GM23338 (cell line): ENCODE measurements at places on chromosomes 7 and 10.
A peak's percentile ranks its signal among the peaks of the same experiment; 100 is the strongest.

DNA sequence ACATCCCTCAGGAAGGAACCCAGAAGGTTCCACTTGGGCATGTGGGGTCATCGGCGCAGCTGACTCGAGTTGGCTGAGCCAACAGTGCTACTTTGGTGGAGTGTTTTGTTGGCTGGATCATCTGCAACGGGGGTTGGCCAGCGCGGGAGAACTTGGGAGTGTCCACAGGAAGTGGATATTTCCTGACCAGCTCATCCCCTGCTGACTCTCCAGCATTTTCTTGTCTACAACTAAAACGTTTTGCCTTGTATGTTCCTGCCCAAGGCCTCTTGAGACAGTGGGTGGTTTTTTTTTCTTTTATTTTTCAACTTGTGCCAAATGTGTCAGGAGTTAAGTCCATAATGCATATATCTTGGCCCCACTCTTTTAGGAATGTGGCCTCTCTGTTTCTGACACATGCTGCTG, 208.6 kb downstream of the ZNF365 start:
- no peak overlapping the region for H3K27ac ChIP-seq
- no peak overlapping the region for H3K4me3 ChIP-seq
- DNase-seq = no peak
- H3K27me3 ChIP-seq = no peaks in the 10 kb centered on the region

DNA sequence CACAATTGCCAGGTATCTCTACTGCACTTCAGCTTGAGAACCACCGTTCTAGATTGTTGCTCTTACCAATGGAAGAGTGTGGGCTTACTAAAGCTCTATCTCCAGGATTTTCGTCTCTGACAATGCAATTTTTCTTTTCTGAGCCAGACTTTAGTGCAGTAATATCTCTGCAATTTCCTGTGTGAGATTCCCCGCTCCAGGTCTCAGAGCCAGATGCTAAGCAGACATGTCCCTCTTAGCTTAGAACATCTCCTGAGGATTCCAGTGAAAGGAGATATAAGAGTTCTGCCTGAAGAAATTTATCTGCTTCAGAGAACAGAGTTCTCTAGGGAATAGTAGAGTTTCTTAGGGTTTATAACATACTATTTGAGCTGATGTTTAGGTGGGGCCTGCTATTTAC, 82.0 kb downstream of the SND1 start:
- H3K27ac ChIP-seq = no peak overlapping the region
- H3K4me1 ChIP-seq = peaks cover 28% of the 10 kb centered on the region
- no peak overlapping the region for H3K4me3 ChIP-seq
- peaks cover 3% of the 10 kb centered on the region for H3K36me3 ChIP-seq
- no peak for DNase-seq

DNA sequence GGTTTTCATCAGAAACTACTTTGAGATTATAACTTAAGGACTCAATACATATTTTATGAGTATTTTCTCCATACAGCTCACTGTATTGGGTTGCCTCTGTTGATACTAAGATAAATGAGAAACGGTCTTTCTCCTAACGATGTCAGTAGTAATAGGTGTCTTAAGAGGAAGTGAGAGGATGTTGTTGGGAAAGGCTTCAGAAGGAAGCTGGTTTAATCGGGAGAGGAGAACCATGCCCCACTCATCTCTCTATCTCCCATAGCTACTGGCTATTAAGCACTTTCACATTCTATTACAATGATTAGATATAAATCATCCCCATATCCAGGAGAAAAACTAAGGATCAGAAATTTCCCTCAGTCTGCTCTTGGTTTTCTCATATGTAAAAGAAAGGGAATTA, 2.0 kb downstream of the CLEC5A start:
- no peaks in the 10 kb centered on the region for H3K36me3 ChIP-seq
- H3K4me3 ChIP-seq = no peak overlapping the region
- no peak for DNase-seq
- H3K27me3 ChIP-seq = no peaks in the 10 kb centered on the region

DNA sequence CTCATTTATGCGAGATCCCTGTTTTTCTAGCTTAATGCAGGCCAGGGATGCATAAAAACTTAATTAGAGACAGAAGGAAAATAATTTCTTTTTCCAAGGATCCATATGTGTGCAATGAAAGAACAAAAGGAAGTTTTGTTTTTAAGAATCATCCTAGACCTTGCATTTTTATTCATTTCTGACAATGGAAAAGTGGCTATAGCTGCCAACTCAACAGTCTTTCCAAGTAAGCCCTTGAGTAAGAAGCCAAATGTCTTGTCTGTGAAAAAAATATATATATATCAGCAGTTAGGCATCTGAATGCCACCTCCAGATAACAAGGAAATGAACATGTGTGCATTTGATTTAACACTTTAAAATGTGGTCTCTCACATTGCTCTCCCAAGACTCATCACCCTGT, 1397.6 kb downstream of the GATA3 start:
- peaks cover 9% of the 10 kb centered on the region; the same call in 1 of the 2 replicates for H3K36me3 ChIP-seq
- H3K27me3 ChIP-seq = no peaks in the 10 kb centered on the region
- no peak for DNase-seq
- H3K27ac ChIP-seq = no peak overlapping the region
- no peaks in the 10 kb centered on the region for H3K4me1 ChIP-seq

- no peaks in the 10 kb centered on the region for H3K4me1 ChIP-seq
- H3K27me3 ChIP-seq = no peaks in the 10 kb centered on the region
- DNase-seq = no peak
- no peak overlapping the region for H3K4me3 ChIP-seq
- no peak overlapping the region for H3K27ac ChIP-seq
Measured at GRCh38 chr7:115582956-115583355, 447.6 kb downstream of the TFEC start.

DNA sequence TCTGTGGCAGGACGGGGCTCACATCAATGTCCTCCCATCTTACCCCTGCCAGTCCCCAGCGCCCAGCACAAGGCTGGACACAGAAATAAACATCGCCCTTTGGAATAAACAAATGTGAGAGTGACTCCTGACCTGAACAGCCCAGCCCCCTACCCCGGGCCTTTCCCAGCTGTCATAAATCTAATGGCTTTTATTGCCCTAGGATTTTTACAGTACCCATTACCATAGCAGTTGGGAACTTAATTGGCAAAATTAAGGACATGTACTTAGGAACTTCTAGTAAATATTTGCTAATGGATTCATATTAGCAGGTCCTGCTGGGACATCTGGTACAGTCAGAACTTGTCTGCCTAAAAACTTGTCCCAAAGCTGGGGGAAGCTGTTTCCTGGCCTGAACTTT, 76.6 kb downstream of the GLRX3 start:
- no peaks in the 10 kb centered on the region for H3K4me1 ChIP-seq
- no peak overlapping the region for H3K4me3 ChIP-seq
- H3K36me3 ChIP-seq = no peaks in the 10 kb centered on the region
- no peak overlapping the region for H3K27ac ChIP-seq
- no peaks in the 10 kb centered on the region for H3K27me3 ChIP-seq

DNA sequence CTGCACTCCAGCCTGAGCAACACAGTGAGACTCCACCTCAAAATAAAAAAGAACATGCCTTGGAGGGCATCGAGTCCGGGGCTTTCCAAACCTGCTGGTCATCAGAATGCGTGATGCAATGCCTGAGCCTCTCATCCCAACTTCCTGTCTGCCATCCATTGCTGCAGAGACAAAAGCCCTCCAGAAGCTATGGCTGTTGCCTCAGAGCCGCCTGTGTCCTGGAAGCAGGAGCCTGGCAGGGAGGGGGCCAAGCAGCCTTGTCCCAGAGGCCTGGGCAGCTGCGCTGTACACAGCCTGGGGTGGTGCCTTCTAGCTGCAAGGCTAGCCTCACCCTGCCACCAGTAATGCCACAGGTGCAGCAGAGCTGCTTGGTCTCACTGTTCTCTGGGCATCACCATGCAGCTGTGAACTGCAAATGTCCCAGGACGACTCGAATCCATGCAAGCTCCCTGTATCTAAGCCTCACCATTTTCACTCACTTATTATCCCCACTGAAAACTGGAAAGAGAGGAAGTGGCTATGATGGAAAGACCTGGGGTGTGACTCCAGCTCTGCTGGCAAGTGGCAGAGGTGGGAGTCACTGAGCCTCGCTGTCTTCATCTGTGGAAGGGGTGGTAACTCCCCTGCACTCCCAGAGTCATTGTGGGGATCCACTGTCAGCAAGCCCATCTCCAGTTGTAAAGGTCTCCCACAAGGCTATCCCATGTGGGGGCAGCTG, 7.0 kb downstream of the ALOX5 start:
- H3K36me3 ChIP-seq = no peaks in the 10 kb centered on the region
- no peak overlapping the region for H3K27ac ChIP-seq
- no peaks in the 10 kb centered on the region for H3K27me3 ChIP-seq
- H3K4me1 ChIP-seq = no peaks in the 10 kb centered on the region
- no peak for DNase-seq

GRCh38 chr7:106365252-106366005, 80.6 kb upstream of the NAMPT start:
- no peak overlapping the region for H3K4me3 ChIP-seq
- H3K4me1 ChIP-seq = no peaks in the 10 kb centered on the region
- no peaks in the 10 kb centered on the region for H3K36me3 ChIP-seq
- no peak for DNase-seq
- no peak overlapping the region for H3K27ac ChIP-seq

- H3K36me3 ChIP-seq = no peaks in the 10 kb centered on the region
- DNase-seq = peak; percentile 22
- peak overlapping the region; percentile 44; the same call in 1 of the 2 replicates for H3K4me3 ChIP-seq
- H3K27ac ChIP-seq = no peak overlapping the region
- H3K27me3 ChIP-seq = peaks cover 100% of the 10 kb centered on the region
- peaks cover 40% of the 10 kb centered on the region for H3K4me1 ChIP-seq
Measured at GRCh38 chr10:101225846-101226421, 3.3 kb downstream of the LBX1 start.

GRCh38 chr7:142689439-142690120, 59.7 kb upstream of the PRSS1 start:
- no peaks in the 10 kb centered on the region for H3K36me3 ChIP-seq
- no peak overlapping the region for H3K27ac ChIP-seq
- no peak for DNase-seq
- no peaks in the 10 kb centered on the region for H3K27me3 ChIP-seq
- no peak overlapping the region for H3K4me3 ChIP-seq

DNA sequence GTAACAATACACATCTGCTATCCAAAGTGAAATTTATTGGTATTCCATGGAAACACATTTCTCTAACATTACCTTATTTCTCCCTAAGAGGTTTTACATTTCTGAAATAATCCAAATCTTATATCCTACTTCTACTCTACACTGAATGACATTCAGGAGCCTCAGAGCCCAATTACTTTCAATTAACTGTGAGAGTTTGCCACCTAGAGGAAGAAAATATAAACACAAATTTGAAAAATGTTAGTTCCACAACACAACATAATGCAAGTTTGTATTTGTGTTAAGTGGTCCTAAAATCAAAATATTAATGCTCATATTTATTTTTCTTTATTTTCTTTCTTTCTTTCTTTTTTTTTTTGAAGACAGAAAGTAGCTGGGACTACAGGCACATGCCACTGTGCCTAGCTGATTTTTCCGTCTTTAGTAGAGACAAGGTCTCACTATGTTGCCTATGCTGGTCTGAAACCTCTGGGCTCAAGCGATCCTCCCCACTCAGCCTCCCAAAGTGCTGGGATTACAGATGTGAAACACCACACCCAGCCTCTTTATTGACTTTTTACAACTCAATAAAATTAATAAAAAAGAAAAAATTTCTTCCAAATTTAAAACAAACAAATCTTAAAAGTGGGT, 46.0 kb downstream of the ATAD1 start:
- H3K27me3 ChIP-seq = no peaks in the 10 kb centered on the region
- no peak overlapping the region for H3K4me3 ChIP-seq
- H3K36me3 ChIP-seq = no peaks in the 10 kb centered on the region; the same call in 1 of the 2 replicates
- H3K27ac ChIP-seq = no peak overlapping the region

GRCh38 chr10:126135941-126136595, 239.7 kb downstream of the FANK1 start:
- no peaks in the 10 kb centered on the region for H3K36me3 ChIP-seq
- H3K4me1 ChIP-seq = peaks cover 13% of the 10 kb centered on the region
- no peak for DNase-seq
- no peaks in the 10 kb centered on the region for H3K27me3 ChIP-seq
- no peak overlapping the region for H3K4me3 ChIP-seq

DNA sequence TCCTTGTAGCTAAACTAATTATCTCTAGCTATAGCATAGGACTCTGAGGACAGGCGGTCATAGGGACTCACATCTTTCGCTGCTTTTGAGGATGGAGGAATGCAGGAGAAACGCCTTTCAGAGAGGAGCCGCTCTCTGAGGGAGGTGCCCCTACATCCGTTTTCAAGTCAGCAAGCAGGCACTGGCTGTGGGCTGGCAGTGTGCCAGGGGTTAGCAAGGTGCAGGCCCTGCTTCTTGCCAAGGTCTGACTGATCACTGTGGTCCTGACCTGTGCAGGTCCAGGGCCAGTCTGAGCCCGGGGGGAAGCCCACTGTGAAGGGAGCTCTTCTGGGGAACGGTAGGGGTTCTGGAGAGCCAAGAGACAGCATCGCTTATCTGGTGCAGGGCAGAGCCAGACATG, 89.4 kb downstream of the SH3PXD2A start:
- H3K27me3 ChIP-seq = no peaks in the 10 kb centered on the region
- peaks cover 12% of the 10 kb centered on the region; the same call in 1 of the 2 replicates for H3K4me1 ChIP-seq
- no peak overlapping the region for H3K4me3 ChIP-seq
- H3K36me3 ChIP-seq = no peaks in the 10 kb centered on the region

DNA sequence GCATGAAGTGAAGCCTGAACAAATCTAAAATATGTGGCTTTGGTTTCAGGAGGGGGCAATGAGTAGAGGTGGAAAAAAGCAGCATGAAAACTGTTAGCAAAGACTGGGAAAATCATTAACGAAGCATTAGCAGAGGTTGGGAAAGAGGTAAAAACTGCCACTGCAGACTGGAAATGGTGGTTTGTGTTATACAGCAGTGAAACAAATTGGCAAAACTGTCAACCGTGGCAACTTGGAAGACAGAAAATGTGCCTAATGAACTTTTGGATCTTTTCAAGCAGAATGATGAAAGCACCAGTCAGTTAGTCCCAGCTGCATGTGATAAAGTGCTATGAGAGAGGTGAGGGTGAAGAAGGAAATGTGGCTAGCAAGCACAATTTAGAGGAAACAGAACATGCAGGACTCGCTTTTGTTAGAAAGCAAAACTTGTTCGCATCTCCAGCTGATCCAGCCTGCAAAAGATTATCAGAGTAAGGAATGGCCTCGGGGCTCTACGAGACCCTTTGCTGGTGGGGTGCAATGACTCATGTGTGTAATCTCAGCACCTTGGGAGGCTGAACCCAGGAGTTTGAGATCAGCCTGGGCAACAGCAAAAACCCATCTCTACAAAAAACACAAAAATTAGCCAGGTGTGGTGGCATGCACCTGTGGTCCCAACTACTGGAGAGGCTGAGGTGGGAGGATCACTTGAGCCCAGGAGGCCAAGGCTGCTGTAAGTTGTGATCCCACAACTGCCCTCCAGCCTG, 45.7 kb downstream of the SKIDA1 start:
- no peaks in the 10 kb centered on the region for H3K27me3 ChIP-seq
- H3K27ac ChIP-seq = no peak overlapping the region
- no peak for DNase-seq
- no peaks in the 10 kb centered on the region for H3K4me1 ChIP-seq
- H3K4me3 ChIP-seq = no peak overlapping the region
